ENCODE measurements at places on chromosomes 1 and 21. TPM values are rescaled to one million over a fixed set of nuclear protein-coding genes. Genes with fewer than 3 reads are reported as not detected.

Gene RNU1-2
- total RNA-seq = 1,100 TPM

- DNase-seq = no peak
These were observed 55.2 kb downstream of the S100B start for GRCh38 chr21:46549650-46550049.

Gene CELA3A
- not detected for total RNA-seq

DNA sequence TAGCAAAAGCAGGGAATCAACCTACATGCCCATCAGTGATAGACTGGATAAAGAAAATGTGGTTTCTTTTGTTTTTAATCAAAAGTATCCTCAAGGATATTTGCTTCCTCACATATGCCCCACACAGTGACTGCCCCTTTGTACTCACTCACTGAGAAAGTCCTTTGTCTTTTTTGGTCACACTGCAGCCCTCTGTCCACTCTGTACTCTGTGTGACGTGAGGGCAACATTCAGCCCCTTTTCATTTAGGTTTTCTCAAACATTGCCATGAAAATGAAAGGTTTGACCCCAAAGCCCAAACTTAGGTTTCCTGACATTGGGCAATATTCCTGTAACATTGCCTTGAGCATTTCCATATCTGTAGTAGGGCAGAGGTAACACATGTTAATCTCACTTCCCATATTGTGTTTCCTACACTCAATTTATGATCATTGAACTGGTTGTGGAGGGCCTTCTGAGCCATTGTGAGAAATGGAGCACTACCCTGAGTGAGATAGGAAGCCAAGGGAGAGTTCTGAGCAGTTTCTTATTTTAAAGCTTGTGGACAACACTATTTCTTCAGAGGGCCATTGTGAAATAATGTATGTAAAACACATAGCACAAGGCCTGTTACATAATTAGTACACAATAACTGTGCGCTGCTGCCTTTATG is 501.9 kb upstream of the C1orf87 start:
- DNase-seq = no peak

Gene C1orf116
- total RNA-seq = 0.12 TPM

GRCh38 chr1:36389999-36390398 is 4.3 kb upstream of the STK40 start:
- DNase-seq = no peak

Data from activated T-cell treated with anti-CD3 and anti-CD28 coated beads, Interleukin-2, amount 50 U/mL, for 72 hours (primary cell).